ENCODE measurements at places on chromosomes 11 and 22.

DNA sequence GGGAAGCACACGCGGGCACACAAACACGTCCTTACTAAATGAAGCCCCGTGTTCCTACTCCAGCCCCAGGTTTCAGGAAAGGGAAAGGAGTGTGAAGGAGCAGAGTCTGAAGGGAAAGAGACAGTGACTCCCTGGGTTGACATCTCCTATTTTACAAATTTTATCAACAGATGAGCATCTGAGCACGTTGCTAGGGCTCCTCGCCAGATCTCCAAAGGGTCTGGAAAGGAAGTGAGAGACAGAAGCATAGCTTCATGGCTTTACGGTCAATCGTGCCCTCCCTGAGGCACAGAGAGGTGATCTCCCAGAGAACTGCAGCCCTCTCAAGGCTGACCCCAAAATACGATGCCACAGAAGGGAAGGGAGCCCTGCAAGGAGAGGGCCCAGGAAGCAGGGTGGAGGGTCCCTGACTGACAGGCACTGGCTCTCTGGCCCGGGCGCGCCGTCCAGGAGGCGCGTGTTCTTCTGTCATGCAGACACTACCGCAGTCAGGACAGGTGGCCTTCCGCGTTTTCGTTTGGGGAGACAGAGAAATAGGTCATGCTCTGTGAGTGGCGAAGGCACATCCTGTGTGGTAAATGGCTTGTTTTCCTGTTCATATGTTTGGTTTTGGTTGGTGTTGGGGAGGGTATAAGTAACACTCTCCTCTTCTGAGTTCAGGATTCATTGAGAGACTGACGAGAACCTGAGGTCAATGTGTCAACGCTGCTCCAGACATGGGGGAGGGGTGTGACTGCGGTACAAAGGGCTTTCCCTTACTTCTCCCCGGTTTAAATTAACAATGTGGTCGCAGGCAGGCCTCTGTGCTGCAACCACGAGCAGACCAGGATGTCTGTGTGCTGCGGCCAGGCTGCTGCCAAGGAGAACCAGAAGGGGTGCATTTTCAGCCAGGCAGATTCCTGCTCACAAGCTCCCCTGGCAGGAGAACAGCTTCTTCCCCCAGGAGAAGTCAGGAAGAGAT is 813.3 kb downstream of the OPCML start:
- no peak for DNase-seq

GRCh38 chr22:42720263-42721044 is at the start of gene A4GALT:
A4GALT (minus strand) TSS chr22:42720870; CDS start chr22:42693951, 26,919 bp downstream.
- no peak for DNase-seq

- DNase-seq: no peak
These were observed 629 bp downstream of the PSMA1 start for GRCh38 chr11:14519597-14519916.

- no peak for DNase-seq
These were observed at the start of gene APOC3 for GRCh38 chr11:116829525-116830183. APOC3 (plus strand) TSS chr11:116829907; CDS start chr11:116830583, 676 bp downstream.

DNA sequence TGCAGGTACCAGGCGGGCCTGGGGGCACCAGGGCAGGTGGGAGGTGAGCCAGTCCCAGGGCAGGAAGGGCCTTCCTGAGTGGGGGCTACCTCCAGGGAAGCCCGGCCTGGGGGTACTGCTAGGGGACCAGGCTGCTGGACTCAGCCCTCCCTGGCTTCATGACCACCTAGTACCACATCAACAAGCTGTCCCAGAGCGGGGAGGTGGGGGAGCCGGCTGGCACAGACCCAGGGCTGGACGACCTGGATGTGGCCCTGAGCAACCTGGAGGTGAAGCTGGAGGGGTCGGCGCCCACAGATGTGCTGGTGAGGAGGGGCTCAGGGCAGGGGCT is 6.7 kb downstream of the TRPT1 start:
- DNase-seq: no peak

- no peak for DNase-seq
These were observed 8.1 kb downstream of the RELA start for GRCh38 chr11:65654375-65655349.

- DNase-seq: no peak
These were observed 4.5 kb downstream of the TRIM29 start for GRCh38 chr11:120133216-120134105.

GRCh38 chr11:22302368-22302767 is 35.8 kb upstream of the SLC17A6 start:
- no peak for DNase-seq

DNA sequence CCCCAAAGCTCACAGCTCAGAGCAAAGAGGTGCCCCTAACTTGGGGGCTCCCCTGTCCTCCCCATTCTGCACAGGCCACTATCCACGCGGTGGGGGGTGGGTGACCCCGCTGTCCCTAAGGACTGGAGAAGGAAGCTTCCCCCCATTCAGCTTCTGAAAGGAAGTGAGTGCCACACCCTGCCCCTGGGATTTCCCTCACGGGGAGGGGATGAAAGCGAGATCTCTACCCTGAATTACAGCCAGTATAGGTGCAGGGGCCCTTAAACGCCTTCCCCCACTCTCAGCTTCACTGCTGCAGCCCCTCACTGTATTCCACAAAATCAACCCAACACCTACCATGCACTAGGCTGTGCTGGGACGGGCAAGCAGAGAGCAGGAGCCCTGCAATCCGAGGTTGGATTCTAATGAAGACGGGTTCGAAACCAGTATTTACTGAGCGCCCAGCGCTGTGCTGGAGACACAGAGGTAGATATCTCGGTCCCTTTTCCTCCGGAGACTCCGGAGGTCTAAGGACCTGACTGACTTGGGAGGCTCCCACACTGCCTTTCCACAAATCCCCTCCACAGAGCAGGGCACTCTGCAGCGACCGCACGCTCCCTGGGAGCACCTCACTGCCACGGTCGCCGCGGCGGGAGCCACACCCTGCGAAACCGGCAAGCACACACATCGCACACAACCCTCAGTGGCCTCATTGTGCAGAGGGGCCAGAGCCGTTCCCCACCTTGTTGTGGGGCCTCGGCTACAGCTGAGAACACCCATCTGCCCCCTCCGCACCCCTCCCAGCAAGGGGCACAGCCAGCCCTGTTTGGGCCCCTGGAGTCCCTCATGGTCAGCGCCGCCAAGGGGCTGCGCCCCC is 1.8 kb downstream of the AHNAK start:
- no peak for DNase-seq

GRCh38 chr11:61091373-61092279 is 10.7 kb upstream of the CD5 start:
- no peak for DNase-seq

- no peak for DNase-seq
These were observed 296.2 kb downstream of the DDX10 start for GRCh38 chr11:108961095-108961494.

- no peak for DNase-seq
These were observed 20.0 kb downstream of the PATE3 start for GRCh38 chr11:125807909-125808308.

DNA sequence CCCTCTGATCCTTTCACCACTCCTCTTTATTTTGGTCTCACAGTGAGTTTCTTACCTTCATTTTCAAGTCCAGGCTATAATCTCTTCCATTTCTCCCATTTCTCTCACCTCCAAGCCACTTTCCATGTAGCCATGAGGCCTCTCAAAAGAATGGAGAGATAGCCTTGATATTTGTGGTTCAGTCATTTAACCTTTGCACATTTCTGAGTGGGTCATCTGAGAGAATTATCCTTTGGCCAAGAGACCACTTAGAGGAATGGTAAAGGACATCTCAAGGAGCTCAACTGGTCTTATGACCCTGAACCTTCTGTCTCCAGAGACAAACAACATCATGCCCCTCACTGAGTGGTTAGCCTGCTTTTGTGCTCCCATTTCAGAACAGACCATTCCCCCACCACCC is 121.1 kb downstream of the KIRREL3 start:
- DNase-seq: no peak

DNA sequence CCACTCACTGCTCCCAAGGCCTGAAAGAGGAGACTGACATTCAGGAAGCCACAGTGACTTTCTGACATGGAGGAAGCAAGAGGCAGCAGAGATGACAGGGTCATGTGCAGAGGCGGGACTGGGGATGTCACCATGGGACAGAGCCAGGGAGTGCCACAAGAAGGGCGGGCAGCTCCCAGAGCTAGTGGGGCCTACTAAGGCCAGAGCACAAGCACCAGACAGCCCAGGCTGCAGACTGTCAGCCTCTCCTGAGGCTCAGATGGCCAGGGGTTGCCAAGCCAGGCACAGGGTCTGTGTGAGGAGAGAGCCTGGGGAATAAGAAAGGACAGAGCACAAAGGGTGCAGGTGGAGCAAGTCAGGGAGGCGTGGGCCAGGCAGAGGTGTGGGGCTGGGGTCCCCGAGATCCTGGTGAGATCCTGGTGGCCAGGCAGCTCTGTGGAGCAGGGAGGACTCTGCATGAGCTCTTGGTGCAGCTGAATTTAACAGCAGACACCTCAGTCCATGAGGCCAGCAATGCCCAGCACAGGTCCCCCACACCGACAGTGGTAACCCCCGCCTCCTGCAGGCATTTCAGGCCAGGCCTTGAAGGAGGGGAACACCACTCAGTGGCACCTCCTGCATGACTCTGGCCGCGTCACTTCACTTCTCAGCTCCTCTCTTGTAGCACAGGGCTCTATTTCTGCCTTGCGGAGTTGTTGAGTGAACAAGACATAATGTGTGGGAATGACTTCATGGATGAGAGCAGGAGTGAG is 52.3 kb downstream of the SGSM3 start:
- DNase-seq: no peak

DNA sequence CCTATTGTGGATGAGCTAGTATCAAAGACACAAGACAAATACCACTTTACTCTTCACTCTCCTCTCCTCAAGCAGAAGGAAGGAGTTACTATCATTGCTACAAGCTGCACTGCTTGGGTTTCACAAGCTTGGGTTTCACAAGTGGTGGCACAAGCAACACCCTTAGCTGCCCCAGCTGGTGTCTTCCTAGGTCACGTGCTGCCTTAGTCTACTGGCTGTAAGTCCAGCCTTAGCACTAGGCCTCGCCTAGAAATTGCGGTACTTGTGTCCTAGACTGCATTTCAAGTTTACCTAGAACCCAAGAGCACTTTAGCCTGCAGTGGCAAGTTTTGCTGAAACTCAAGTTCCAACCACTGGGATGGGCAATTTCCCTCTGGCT is 86.6 kb downstream of the EHF start:
- DNase-seq: no peak

GRCh38 chr11:44811841-44812448 is 85.2 kb downstream of the TSPAN18 start:
- DNase-seq: peak; percentile 95

Measured in NCI-H524 (cell line).